ENCODE measurements at places on chromosomes 13 and 19.

GRCh38 chr19:42532891-42533290 lies 4.6 kb upstream of the CEACAM1 start:
- no peak for DNase-seq

DNA sequence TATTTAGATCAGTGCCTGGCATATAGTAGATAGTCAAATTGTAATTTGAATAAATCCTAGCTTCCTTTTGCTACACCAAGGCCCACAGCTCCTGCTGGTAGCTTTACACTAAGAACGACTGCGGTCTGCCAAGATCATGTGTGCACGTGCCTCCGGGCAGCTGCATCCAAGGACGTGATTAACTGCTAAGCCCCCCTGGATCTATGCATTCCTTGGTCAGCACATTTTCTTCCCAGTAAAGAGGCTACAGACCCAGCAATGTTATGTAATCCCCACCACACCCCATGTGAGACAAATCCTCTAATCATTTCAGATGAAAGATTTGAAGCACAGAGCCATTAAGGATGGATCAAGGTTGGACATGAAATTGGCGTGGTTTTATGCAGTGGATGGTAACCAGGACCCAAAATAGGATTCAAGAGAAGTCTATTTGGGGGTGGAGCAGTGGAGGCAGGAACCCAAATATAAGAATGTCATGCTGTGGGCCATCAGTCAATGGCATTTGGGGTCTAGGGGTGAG lies 65.2 kb upstream of the PEG3 start:
- DNase-seq, result no peak

- DNase-seq, result no peak
Observed at GRCh38 chr13:30711375-30711774, 24.0 kb upstream of the ALOX5AP start.

- no peak for DNase-seq
Observed at GRCh38 chr19:51808333-51808986, 13.5 kb downstream of the FPR3 start.

DNA sequence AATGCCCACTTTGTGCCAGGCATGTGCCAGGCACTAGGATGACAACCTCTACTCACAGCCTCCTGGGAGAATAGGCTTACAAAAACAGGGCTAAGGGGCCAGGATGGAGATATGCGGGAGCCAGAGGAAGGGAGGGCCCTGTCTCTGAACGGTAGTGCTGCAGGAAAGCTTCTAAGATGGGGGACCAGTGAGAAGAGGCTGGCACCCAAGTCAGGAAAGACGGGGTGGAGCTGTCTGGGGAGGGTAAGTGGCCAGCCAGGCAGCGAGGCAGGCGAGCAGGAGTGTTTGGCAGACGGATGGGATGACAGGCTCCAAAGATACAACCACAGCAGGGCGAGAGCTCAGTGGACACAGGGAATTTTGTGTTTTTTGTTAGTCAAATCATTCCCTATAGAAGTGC lies 44.7 kb upstream of the GPI start:
- no peak for DNase-seq

DNA sequence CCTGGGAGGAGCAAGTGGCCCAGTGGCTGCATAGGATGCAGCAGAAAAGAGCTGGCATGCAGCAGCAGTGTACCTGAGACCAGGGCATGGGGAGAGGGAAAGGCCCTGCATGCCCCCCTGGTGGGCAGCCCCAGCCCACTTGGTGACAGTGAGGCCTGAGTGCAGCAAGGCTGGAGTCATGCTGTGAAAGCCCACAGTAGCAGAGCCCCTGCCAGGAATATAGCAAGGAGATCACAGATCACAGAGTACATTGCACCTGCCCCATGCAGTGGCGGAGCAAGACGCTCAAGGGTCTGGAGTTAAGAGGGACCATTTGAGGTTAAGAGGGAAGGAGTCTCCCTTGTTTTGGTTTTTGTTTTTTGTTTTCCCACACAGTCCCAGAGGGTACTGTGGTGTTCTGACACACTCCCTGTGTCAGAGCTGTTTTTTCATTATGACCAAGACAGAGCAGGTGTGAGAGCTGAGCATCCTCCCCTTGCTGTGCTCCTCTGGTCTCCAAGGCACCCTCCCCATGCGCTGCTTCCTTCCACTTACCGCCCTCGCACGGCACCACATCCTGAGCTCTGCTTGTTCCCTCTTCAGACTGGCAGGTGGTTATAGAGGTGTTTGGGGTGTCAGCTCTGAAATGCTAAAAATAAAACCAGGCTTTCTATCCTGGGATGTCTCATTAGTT lies 85.0 kb upstream of the UBL3 start:
- DNase-seq, result peak; percentile 67

- DNase-seq, result no peak
Observed at GRCh38 chr19:46426506-46427162, 2.1 kb downstream of the PNMA8C start.

- DNase-seq, result no peak
Observed at GRCh38 chr19:55176076-55176475, 4.0 kb downstream of the SYT5 start.

DNA sequence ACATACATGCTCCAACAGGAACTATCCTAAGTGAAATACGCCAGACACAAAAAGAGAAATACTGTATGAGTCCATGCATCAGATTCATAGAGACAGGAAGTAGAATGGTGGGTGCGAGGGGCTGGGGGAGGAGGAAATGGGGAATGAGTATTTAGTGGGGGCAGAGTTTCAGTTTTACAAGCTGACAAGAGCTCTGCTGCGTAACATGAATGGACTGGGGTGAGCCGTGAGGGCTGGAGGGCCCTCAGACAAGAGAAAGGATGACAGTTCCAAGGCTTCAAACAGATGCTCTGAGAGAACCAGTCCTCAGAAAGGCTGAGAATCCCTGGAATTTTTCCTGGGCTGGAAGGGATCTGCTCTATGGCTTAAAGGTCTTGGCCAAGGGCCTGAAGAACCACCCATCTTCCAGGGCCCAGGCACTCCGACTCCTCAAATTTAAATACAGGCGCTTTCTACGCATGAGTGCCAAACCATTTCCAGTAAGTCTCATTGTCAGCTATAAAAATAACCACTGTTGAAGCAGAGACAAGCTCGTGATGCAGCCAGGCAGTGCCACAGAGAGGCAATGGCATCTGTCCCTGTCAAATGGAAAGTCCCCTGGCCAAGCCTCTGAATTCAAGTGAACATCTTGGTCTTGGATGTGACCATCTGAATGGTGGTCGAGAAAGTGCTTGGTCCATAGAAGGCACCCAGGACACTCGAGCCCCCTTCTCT lies 17.5 kb downstream of the KLF2 start:
- peak; percentile 79 for DNase-seq

DNA sequence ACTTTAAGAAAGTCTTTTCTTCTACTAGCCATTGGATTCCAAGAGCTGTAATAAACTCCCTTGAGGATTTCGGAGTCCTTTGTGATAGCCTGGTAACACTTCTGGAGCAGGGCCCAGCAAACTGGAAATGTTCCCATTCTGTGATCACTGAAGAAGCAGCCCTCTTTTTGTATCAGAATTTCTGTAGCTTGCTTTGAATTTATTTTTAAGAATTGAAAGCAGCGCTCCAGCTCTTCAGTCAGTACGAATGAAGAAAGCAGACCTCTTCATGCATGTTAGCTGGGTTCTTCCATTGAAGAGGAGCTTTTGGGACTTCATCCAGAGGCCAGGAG lies 141.5 kb downstream of the AKAP11 start:
- no peak for DNase-seq

DNA sequence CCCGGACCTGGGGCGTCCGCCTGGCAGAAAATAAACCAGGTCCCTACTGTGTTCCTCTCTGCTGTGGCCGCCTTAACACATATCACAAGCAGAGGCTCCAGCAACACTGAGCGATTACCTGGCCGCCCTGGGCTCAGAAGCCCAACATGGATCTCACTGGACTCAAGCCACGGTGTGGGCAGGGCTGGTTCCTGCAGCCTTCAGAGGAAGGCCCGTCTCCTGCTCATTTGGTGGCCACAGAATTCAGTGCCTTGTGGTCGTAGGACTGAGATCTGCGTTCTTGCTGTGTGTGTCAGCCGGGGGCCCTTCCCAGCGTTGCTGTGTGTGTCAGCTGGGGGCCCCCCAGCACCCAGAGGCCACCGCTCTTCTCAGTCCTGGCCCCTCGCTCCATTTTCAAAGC lies 30.2 kb downstream of the C2CD4C start:
- DNase-seq, result no peak

- DNase-seq, result no peak
Observed at GRCh38 chr19:37905946-37906868, at the start of gene WDR87. Gene WDR87 (minus strand): TSS chr19:37906594. CDS start chr19:37898239, 8,355 bp downstream.

- DNase-seq, result no peak
Observed at GRCh38 chr13:100773923-100774663, 99.5 kb upstream of the TMTC4 start.

GRCh38 chr13:46655377-46656180 lies 102.6 kb downstream of the LRCH1 start:
- no peak for DNase-seq

- DNase-seq, result no peak
Observed at GRCh38 chr19:18119717-18120105, 22.1 kb downstream of the MAST3 start.

DNA sequence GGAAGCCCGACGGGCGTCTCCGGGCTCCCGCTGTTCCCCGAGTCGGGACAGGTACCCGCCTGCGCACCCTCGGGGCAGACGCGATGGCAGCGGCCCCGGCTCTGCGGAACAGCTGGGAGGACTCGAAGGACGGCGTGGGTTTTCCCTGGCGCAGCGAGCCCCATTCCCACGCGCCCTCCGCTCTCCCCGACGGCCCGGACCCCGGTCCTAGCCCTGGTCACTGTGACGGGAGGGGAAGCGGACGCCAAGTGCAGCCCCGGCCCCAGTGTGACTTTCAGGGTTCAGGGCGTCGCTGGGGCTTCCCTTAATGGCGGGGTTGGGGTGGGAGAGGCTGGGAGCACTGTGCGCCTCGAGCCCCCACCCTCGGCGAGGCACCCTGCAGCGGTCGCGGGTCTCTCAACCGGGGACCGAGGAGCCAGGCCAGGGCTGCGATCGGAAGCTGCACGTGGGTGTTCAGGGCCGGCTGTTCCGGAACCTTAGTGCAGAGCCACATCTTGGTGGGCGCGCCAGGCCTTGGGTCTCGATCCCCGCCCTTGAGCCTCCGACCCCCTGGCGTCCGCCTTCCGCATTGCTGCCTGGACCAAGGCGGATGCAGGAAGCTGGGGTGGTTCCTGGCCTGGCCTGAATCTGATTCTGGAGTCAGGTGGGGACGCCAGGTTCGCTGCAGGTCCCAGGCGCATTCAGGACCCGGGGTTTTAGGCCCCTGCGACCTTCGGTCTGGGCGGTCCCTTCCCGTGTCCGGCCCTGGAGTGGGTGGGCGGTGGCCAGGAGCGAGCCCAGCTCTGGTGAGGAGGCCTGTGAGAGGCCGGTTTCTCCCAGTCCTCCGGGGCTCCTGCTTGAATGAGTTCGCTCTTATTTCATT lies 3.5 kb downstream of the LGALS7B start:
- DNase-seq, result peak; percentile 71

GRCh38 chr19:42271045-42271419 lies 2.0 kb downstream of the CIC start:
- DNase-seq, result no peak

- DNase-seq, result no peak
Observed at GRCh38 chr19:45361608-45362007, 8.8 kb downstream of the ERCC2 start.

- DNase-seq, result no peak
Observed at GRCh38 chr13:79121286-79121685, 284.8 kb downstream of the RBM26 start.

DNA sequence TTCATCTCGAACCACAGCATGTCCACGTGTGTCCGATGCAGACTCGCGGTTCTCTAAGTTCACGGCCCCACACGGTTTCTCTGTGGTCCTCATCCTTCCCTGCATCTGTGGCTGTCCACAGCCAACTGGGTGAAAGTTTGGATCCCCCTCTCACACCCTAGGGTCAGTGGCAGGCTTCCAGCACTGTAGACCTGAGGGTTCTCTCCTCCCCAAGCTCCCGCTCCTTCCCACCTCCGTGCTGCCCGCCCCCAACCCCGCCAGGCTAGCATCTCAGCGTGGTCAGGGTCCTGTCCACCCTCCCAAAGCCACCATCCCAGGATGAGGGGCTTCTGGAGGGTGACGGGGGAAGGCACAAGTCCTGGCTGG lies 3.0 kb downstream of the ANGPTL4 start:
- DNase-seq, result no peak

DNA sequence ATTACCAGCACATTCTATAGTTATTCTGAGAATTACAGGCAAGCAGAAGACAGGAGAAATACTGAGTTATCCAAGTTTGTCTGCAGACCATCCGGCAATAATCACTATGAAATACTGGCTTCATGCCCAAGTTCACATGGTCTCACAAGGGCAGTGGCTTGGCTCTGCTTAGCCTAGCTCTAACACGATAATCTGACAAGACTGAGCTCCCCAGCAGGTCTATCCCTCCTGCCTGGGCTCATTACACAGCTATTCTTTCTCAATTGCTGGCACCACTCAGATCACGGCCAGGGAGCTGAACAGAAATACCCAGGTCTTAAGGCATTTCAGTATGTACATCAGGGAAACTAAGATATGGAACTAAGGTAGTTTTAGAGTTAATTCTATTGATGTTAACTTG lies 361.6 kb upstream of the PCDH20 start:
- no peak for DNase-seq

DNA sequence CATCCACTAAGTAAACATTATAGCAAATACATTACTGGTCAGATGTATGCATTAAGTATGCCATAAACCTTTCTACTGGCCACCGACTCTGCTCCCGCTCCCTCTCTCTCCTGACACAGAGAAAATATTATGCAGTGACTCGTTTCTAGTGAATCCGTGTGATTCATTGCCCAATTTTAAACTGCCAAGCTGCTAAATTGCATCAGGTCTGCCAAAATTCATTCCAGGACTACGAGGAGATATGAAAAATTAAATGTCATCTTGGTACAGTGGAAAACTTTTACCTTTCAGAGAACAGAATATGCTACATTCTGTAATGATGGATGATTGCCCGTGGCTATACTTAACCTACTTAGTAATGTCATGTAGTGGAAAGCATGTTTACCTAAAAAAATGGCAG lies 368.8 kb upstream of the TSHZ3 start:
- no peak for DNase-seq

DNA sequence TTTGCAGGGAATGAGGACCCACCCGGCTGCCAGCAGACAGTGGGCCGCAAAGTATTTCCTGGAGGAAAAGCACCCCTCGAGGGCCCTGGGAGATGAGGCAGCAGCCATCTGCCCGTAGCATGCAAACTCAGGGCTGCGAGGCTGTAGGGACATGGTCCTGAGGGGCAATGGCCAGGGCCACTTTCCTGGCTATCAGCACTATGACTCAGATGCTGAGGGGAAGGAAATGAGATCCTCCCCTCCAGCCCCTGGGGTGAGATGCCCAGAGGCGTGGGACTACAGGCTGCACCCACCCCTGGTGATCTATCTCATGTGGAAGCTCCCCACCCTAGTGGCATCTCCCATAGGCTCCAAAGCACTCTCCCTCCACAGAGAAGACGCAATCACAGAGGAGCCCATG lies 80.1 kb downstream of the SLC7A1 start:
- DNase-seq, result no peak

- no peak for DNase-seq
Observed at GRCh38 chr19:4660181-4660791, 9.9 kb downstream of the MYDGF start.

- DNase-seq, result no peak
Observed at GRCh38 chr19:3013263-3013725, 15.8 kb downstream of the TLE2 start.

All from natural killer cell treated with Interleukin-12 subunit alpha and Interleukin-12 subunit beta and Interleukin-15 and Interleukin-18, amount 100 ng/mL, for 72 hours (primary cell).